ENCODE measurements at places on chromosomes 1 and 21. TPM values are rescaled to one million over a fixed set of nuclear protein-coding genes. Genes with fewer than 3 reads are reported as not detected.

Gene CTSE
- polyA plus RNA-seq = not detected

Gene ZMPSTE24
- 18.4 TPM for polyA plus RNA-seq

DNA sequence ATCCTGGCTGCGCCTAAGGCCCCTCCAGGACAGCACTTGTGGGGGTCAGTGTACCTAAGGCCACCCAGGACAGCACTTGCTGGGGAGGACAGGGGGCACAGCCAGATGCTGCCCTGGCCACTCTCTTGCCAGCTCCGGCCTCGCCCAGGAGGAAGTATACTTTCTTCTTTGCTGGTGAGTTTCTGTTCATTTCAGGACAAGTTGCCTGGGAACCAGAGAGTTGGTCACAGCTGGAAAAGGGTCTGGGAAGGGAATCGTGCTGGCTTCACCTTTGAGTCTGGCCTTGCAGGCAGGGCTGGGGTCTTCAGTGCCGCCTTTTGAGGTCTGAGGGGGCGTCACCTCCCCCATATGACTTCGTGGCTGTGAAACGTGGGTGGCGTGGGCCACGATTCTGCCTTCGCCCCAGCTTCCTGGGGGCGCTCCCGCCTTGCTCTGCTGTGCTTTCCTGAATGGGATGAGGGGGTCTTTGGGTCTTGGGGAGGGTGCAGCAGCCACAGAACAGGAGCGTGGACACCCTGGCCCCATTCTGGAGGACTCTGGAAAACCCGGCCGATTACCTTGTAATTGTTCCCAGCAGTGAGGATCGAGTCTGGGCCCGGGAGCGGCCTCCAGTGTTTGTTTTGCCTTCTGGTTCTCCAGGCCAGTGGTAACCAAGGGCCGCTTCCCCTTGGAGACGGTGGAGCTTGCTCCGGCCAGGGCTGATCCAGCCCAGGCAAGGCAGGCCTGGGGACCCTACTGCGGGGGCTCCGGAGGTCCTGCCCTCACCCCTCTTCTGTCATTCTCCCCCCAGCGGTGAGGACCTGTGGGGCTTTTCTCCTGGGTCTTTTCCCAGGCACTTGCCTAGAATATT, 45.9 kb downstream of the SPSB1 start:
- no peak for DNase-seq

Gene FCRLB
- 4.2 TPM for polyA plus RNA-seq

GRCh38 chr1:158200527-158200926, 19.8 kb downstream of the CD1D start:
- DNase-seq = no peak

Gene NT5C1A
- polyA plus RNA-seq = not detected

- peak; percentile 78 for DNase-seq
Observed at GRCh38 chr1:161185732-161186311, 8.5 kb upstream of the B4GALT3 start.

Gene PCAT6
- not detected for polyA plus RNA-seq

Gene UBE2U
- polyA plus RNA-seq = not detected

DNA sequence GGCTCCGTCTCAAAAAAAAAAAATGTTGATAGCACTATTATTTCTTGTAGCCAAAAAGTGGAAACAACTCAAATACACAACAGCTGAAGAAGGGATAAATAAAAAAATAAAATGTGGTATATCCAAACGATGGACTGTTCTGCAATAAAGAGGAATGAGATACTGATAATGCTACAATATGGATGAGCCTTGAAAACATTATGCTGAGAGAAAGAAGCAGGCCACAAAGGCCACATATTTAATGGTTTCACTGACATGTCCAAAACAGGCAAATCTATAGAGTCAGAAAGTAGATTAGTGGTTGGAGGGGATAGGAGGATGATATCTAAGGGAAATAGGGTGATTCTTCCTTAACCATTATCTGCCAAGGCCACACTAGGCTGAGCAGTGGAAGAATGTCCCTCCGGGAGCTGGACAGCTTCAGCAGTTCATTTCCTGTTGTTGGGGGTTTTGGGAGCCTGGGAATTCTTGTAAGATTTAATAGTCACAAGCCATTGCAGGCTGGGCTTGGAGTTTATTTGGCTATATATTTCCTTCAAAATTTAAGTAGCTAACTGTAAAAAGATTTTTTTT, 53.5 kb downstream of the ST3GAL3 start:
- no peak for DNase-seq

Gene SH2D1B
- polyA plus RNA-seq = 0.74 TPM

GRCh38 chr1:221687836-221688487, 53.9 kb downstream of the DUSP10 start:
- no peak for DNase-seq

DNA sequence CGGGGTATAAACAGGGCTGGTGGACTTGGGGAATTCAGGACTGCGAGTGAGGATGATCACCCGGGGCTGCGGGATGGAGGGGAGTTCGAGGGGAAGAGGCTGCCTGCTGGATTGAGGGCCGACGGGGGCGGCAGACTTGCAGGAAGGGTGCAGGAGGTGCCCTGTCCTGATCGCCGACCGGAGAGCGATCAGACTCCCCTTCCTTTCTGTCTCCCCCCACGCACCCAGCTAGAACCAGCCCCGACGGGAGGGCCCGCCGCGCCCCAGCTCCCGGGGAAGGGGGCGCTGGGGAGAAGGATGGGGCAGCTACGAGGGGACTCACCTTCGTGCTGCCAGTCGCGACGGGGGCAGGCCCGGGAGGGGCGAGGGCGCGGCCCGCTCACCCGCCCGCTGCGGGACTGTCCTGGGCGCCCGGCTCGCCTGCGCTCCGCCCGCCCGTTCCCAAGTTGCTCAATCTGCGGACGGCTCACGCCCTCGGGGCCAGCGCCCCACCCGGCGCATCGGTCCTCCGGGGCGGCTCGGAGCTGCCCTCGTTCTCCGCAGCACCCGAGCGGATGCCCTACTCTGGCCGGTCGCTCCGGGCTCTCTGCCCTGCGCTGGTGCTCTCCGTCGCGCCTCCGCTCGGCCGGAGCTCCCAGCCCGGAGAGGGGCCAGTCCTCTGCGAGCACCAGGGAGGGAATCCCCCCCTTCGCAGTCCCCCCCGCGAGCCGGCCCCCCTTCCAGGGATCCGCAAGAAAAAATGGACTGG, at the start of gene RSPO1:
TSS of gene RSPO1 (minus strand) at position 649 of the 748 bp plus-strand sequence. CDS start 5,231 bp downstream, outside the sequence.
- DNase-seq = no peak

DNA sequence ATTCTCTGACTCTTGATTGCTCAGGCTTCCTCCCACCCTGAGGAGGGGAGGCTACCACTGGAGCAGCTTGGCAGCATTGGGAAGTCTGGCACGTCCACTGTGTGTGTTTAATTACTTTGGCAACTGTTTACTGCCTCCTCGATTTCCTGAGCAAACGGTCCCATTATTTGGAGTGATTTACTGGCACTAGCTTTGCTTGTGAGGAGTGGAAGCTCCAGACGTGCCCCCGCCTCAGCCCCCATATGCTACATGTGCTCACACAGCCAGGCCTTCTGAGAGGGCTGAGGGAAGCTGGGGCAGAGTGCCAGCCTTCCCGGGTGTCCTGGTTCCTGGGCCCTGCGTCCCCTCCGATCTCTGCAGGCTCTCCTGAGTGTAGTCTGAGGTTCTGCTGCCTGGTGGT, 306.2 kb downstream of the PTPRU start:
- DNase-seq = no peak

- no peak for DNase-seq
Observed at GRCh38 chr1:12163210-12163609, 3.6 kb upstream of the TNFRSF1B start.

DNA sequence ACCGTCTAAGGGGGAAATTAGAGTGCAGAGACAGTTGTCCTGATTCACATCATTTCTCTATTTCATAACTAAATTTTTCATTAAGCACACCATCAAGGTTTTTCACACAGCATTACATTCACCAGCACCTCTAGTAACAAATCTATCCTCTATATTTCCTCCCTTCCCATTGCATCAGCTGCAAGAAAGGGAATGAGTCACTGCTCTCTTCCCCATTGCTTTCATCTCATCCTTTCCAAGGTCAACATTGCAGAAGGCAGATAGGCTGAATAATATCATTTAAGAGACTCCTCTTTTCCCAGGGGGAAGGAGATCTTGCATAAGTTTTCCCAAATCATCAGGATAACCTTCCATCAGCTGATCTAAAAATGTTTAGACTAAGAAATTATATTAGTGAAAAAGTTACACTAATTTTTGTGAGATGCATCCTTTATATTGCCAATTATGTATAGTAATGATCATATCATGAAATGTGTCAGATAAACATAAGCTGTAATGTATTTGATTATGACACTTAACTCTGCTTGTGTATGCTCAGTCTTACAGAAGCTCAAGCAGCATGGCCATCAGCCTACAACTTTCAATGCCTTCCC, 4.3 kb downstream of the INTS7 start:
- DNase-seq = no peak

GRCh38 chr21:15209224-15209623, 144.4 kb upstream of the NRIP1 start:
- DNase-seq = no peak

Gene GBP1
- polyA plus RNA-seq = 4.2 TPM

Gene CTSK
- 0.67 TPM for polyA plus RNA-seq
